Mesenchymal stem cell (in vitro differentiated cells and primary cell): ENCODE measurements at places on chromosomes 2 and 18.

- no peak for DNase-seq
Measured at GRCh38 chr2:74183878-74184277, 5.2 kb upstream of the MOB1A start.

- no peak for DNase-seq
Measured at GRCh38 chr18:9568186-9568585, 46.2 kb downstream of the PPP4R1 start.

GRCh38 chr18:9760641-9761040 lies 52.5 kb downstream of the RAB31 start:
- no peak for DNase-seq

DNA sequence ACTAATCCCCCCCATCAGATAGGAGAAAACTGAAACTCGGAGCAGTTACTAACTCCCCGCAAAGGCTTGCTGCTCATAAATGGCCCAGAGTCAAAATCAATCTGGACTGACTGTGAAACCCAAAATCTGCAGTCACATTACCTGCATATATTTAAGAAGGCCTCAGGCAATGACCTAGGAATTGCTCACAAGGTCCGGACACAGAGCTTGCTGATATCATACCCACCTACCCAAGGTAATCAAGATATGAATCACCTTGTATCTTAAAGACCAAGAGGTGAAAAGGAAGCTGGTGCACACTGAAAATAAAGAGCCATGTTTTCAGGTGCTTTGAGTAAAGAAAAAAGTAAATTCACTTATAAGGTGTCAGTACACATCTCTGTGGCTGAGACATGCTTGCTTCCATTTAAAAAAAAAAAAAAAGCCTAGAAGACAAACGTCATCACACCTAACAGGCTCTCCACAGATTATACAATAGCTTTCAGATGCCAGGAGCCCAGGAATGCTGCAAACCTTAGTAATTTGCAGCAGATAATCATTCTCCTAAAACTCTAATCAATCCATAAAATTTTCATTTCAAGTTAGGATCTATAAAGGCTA lies 195.4 kb downstream of the ZEB2 start:
- DNase-seq = no peak

DNA sequence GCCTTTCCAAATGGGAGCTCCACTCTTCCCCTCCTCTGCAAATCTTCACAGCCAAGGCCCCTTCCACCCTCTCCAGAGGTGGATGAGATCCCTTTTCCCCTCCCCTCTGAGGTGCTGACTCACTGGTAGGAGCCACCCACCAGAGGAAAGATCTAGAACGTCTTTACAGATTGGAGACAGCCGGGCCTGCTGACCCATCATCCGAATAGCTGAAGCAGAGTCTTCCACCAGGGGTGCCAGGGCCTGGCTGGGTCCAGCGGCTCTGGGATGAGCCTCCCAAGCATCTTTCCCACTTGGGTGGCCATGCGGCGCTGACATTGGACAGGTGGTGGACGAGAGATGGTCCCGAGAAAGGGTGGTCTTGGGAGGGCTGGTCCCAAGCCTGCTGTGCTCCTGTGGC lies 9.0 kb downstream of the ERFE start:
- DNase-seq = no peak

DNA sequence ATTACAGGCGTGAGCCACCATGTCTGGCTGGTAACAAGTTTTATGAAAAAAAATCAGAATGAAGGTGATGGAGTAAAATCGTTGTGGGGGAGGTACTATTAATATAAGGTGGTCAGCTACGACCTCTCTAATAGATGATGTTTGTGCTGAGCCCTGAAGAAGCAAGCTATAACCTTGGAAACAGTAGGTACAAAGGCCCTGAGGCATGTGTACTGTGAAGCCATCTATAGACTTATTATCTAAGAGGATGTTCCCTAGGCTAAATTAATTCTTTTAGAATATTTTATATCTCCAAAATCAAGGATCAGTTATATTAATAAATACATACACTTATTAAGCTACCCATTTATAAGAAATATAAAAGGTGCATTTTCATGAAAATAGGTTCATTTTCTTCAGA lies 23.3 kb upstream of the SSB start:
- DNase-seq = no peak

GRCh38 chr2:82278416-82278815 lies 1973.9 kb upstream of the LRRTM1 start:
- no peak for DNase-seq

GRCh38 chr2:27211241-27211942 lies 449 bp upstream of the ATRAID start:
- DNase-seq = peak; percentile 42

- no peak for DNase-seq
Measured at GRCh38 chr2:149617476-149617875, 29.9 kb upstream of the MMADHC start.

DNA sequence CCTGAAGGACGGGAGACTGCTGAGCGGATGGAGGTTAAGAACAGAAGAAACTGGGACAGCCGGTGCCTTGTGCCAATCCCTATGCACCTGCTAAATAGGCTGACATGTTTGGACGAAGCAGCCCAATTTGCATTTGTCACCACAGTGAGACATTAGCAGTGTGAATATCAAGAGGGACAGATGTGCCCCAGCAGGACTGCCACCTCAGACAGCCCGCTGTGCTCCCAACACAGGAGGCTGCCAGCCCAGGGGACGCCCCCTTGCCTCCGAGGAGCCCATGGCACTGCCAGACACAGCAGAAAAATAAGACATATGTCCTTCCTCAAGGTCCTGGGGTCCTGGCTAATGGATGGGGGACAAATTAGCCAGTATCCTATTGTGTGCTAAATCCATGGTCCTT lies 306.7 kb upstream of the POU3F3 start:
- no peak for DNase-seq

DNA sequence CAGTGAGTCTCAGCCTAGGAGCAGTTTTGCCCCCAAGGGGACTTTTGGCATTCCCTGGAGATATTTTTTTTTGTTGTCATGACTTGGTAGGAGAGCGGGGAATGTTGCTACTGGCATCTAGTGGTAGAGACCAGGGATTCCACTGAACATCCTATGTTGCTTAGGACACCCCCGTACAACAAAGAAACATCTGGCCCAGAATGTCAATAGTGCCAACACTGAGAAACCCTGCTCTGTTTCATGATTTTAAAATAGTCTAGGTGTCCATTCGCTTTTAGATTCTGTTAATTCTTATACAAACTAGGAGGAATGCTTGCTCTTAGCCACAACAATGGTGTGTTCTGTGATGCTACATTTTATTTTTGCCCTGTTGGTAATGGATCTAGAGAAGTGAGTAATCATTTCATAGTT lies 225.8 kb upstream of the SIX3 start:
- peak; percentile 43 for DNase-seq

DNA sequence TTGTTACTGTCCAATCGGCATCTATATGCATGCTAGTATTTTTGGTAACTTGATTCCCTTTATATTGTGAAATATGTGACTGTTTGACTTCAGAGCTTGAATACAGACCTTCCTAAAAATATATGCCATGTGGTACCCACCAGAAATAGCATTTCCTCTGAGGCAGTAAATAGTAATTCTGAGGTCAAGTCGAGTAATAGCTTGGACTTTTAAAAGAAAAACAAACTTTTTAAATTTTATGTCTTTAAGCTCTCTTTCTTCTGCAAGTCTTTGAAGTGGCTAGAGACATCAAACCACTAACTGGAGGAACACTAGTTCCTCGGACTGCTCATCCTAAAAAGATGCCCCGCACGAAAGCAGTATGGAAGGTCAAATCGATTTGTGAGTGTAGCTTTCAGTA lies 396.8 kb upstream of the SLC14A2 start:
- DNase-seq = no peak

- peak; percentile 47 for DNase-seq
Measured at GRCh38 chr2:73920577-73921545, 5.8 kb upstream of the DGUOK start.

- no peak for DNase-seq
Measured at GRCh38 chr2:119550346-119550745, 6.1 kb downstream of the CFAP221 start.

- DNase-seq = no peak
Measured at GRCh38 chr2:136736236-136736635, 29.1 kb upstream of the THSD7B start.

- no peak for DNase-seq
Measured at GRCh38 chr2:153408710-153409385, 69.7 kb downstream of the RPRM start.

DNA sequence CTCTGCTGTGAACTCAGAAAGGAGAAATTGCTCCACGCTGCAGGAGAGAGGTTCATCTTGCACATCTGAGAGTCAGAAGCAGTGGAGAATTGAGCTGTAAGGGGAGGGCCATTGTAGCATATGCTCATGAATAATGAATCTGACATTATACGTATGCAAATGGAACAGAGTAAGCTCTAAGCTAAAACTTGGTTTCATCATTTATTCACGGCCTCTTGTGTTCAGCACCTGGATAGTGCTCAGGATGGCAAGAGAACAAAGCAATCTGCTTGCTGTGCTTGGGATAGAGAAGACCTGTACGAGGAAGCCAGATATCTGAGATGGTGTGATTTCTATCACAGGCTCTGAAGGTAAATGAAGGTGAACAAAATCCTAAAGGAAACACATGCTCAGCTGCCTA lies 87.9 kb upstream of the GCFC2 start:
- DNase-seq = no peak

- DNase-seq = no peak
Measured at GRCh38 chr18:8261651-8262091, 347.6 kb upstream of the RAB12 start.

- DNase-seq = no peak
Measured at GRCh38 chr2:66024391-66024790, 410.5 kb upstream of the MEIS1 start.

- DNase-seq = no peak
Measured at GRCh38 chr18:54881229-54881768, 53.0 kb downstream of the RAB27B start.

DNA sequence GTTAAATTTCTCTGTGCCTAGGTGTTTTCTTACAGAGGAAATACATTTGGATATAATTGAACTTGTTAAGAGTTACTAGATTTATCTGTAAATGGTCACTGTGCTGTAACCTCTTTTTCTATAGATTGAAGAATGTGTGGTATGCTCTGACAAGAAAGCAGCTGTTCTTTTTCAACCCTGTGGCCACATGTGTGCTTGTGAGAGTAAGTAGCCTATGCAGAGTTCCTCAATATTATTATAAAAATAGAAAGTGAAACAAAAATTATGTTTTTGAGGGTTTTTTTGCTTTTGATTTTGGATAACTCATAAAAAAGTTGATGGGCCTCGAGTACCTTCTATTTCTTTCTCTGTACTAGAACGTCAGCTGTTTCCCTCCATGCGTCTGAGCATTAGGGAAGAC lies 112.4 kb downstream of the MIB1 start:
- DNase-seq = peak; percentile 46

DNA sequence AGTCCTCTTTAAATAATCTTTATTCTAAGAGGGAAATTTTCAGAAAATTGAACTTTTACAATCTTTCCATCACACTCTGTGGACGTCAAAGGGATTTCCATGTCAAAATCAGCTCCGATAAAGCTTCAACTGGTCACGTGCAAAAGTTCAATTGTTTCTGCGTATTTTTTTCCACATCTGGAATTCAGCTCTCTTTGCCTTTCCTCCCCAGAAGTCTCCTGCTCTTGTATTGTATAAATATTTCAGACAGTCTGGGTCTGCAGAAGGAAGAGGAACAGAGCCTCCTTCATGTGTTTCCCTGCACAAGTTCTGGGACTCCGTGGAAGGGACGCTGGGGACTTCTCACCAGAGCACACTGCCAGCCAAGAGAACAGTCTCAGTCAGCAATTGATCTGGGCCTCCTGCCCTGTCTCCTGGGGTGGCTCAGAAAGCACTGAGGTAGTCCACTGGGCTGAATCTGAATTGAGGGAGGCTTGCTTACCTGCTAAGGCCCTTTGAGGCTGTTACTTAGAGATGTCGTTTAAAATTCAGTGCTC lies 251.5 kb downstream of the TFCP2L1 start:
- DNase-seq = no peak

DNA sequence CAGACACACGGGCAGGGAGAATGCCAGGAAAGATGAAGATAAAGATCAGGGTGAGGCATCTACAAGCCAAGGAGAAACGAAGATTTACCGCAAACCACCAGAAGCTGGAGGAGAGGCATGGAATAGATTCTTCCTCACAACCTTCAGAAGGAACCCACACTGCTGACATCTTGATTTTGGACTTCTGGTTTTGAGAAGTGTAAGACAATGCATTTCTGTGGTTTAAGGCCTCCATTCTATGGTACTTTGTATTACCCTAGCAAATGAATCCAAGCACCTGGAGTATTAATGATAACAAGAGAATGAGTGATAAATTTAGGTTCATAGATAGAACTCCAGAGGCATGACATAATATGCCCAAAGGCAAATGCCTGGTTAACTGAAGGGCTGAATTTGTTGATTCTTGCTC lies 11.8 kb upstream of the FN1 start:
- DNase-seq = no peak

GRCh38 chr18:77777163-77777562 lies 527.5 kb downstream of the GALR1 start:
- DNase-seq = no peak

GRCh38 chr2:200247494-200247893 lies 59.0 kb upstream of the SPATS2L start:
- DNase-seq = no peak

DNA sequence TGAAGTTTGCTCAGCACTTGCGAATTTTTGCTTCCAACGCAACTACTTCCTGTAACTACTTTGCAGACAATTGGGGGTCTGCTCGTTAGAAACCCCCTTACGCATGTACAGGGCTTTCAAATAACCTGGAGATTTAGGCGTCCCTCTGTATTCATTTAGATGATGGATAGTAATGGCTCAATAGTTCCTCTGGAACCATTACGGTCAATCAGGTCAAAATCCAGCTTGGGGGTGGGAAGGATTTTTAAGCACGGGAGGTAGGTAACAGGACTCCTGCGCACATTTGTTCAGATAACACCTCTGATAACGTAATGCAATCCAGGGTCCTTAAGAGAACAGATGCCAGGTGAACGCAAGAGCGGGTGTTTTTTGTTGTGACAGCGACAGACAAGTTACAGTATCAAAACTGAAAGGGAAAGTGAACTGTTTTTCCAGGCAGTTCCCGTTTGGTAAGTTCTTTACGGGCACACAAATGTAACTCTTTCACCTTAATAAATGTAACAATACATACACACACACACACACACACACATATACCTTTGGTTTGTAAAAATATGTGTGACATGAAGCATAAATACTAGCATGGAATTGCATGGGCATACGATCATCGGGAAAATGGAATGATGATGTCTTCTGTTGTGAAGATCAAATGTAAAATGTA lies 3.8 kb upstream of the OSR1 start:
- peak; percentile 47 for DNase-seq

GRCh38 chr2:69624611-69625010 lies 18.9 kb downstream of the AAK1 start:
- no peak for DNase-seq

- peak; percentile 17 for DNase-seq
Measured at GRCh38 chr2:144890828-144891227, 370.9 kb upstream of the ZEB2 start.

DNA sequence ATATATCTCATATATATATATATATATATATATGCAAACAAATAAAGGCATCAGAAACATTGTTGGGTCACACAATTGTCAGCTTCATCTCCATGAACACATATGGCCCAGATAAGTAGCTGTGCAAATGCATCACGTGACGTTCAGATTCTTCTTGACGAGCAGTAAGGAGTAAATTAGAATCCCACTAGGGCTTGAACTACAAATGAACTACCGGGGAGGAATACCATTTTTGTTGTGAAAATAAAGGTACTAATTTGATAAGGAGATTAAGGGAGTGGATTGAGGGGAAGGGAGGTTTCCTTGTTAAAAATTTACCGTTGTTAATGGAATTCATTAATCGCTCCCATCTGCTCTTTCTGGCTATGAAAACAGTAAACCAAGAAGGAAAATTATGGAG lies 186.5 kb upstream of the COPS8 start:
- no peak for DNase-seq

- peak; percentile 61 for DNase-seq
Measured at GRCh38 chr2:186349508-186349907, 136.6 kb upstream of the ZC3H15 start.
